ENCODE measurements at places on chromosomes 5 and 9. TPM values are rescaled to one million over a fixed set of nuclear protein-coding genes. Genes with fewer than 3 reads are reported as not detected.
A peak's percentile ranks its signal among the peaks of the same experiment; 100 is the strongest.

- H3K27ac ChIP-seq, result no peak overlapping the region
- no peaks in the 10 kb centered on the region for H3K27me3 ChIP-seq
- no peaks in the 10 kb centered on the region for H3K4me1 ChIP-seq
- H3K4me3 ChIP-seq, result no peak overlapping the region
- DNase-seq, result no peak
- H3K36me3 ChIP-seq, result no peaks in the 10 kb centered on the region
Observed at GRCh38 chr5:27124590-27124989, 86.2 kb upstream of the CDH9 start.

DNA sequence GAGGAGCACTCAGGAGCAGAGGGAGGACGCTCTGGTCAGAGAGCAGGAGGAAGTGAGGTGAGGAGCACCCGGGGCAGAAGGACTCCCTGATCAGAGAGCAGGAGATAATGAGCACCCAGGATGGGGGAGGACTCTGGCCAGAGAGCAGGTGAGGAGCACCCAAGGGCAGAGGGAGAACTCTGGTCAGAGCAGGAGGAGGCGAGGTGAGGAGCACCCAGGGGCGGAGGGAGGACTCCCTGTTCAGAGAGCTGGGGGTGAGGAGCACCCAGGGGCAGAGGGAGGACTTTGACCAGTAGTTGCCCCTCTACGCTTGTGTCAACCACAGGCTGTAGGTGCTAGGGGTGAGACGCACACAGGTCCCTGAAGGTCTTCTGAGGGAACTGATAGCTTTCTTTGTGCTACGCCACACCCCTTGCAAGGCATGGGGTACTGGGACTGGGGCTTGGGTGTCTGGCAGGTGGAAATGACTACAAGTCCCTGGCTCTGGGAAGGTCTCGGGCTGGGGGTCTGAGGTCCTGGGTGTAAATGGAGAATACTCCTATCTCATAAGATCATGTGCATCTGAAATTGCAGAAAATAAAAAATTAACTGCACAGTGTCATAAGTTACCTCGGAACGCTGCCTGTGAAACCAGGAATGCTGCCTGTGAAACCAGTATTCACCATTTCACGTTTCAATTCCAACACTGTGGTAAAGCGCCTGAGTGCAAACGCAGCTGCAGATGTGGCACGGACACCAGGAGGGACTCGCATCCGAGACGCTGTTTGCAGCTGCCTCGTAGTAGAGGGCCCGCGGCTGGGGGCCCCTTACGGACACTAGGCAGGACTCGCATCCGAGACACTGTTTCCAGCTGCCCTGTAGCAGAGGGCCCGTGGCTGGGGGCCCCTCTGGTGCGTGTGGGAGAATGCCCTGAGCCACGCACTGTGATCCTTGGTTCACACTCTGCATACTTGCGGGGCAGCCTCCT lies 27.0 kb upstream of the SLC6A3 start:
- H3K36me3 ChIP-seq, result no peaks in the 10 kb centered on the region
- H3K27me3 ChIP-seq, result no peaks in the 10 kb centered on the region
- H3K27ac ChIP-seq, result no peak overlapping the region
- no peaks in the 10 kb centered on the region for H3K4me1 ChIP-seq
- DNase-seq, result no peak

DNA sequence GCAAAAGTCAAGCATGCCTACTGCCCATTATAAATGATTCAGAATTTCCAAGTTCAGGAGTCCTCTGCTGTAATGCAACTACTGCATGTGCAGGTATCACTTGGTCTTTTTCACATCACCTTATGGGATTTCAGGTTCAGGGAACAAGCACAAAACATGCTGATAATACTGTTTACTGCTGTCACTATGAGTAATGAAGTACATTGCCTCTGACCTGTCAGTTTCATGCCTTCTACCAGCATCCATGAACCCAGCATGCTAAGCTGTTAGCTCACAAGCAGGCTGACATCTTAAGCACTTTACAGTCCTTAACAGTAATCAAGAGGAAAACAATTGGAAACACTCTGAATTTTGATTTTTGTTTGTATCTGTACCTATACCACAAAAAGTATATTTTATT lies 743.8 kb downstream of the CDH12 start:
- no peak overlapping the region for H3K4me3 ChIP-seq
- no peak for DNase-seq
- H3K27ac ChIP-seq, result no peak overlapping the region
- no peaks in the 10 kb centered on the region for H3K36me3 ChIP-seq
- H3K27me3 ChIP-seq, result no peaks in the 10 kb centered on the region
- H3K4me1 ChIP-seq, result no peaks in the 10 kb centered on the region

DNA sequence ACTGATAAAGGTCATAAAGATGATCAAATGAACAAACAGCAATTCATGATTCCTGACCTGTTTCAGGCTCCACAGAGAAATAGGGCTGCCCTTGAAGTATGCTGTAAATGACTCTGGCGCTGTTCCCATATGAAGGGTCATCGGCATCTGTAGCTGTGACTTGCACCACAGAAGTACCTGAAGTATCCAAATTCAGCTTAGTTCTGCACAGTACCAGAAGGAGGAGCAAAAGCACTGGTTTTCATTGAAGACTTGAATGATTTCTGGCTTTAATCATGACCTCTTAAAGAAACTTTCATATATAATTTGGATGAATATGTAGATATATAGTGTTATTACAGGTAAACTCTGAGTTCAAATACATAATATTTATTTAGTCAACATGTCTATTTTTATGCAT lies 109.1 kb downstream of the CDH10 start:
- H3K36me3 ChIP-seq, result no peaks in the 10 kb centered on the region
- no peak for DNase-seq
- H3K4me1 ChIP-seq, result no peaks in the 10 kb centered on the region
- no peaks in the 10 kb centered on the region for H3K27me3 ChIP-seq

GRCh38 chr5:116518423-116518822 lies 56.2 kb downstream of the SEMA6A start:
- no peaks in the 10 kb centered on the region for H3K4me1 ChIP-seq
- no peak for DNase-seq
- no peak overlapping the region for H3K4me3 ChIP-seq

DNA sequence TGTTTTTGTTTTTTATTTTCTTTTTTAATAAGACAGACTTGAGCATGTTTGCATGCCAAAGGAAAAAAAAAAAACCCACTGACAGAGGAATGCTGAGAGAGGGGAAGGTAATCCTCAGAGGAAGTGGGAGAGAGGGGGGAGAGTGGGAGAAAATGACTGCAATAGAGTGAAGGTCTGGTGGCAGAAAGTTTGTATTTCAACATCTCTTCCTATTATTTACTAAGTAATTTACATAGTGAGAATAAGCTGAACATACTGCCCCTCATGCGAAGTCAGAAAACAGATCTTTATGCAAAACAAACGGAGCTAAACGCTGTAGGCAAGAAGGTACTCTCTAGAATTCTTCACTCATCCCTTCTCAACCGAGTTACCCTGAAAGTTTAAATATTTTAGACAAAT lies 45.0 kb downstream of the ELL2 start:
- H3K27me3 ChIP-seq, result no peaks in the 10 kb centered on the region
- H3K36me3 ChIP-seq, result no peaks in the 10 kb centered on the region
- no peak overlapping the region for H3K27ac ChIP-seq
- H3K4me3 ChIP-seq, result no peak overlapping the region
- no peaks in the 10 kb centered on the region for H3K4me1 ChIP-seq
- DNase-seq, result no peak

GRCh38 chr5:123451047-123451446 lies 27.8 kb upstream of the CEP120 start:
- no peak for DNase-seq
- no peak overlapping the region for H3K4me3 ChIP-seq
- H3K4me1 ChIP-seq, result no peaks in the 10 kb centered on the region
- H3K27ac ChIP-seq, result no peak overlapping the region

- H3K36me3 ChIP-seq, result no peaks in the 10 kb centered on the region
- H3K4me1 ChIP-seq, result no peaks in the 10 kb centered on the region
- H3K4me3 ChIP-seq, result no peak overlapping the region
- H3K27me3 ChIP-seq, result no peaks in the 10 kb centered on the region
Observed at GRCh38 chr9:23542438-23542837, 283.6 kb downstream of the ELAVL2 start.

- no peaks in the 10 kb centered on the region for H3K27me3 ChIP-seq
- DNase-seq, result no peak
Observed at GRCh38 chr9:78860801-78861475, 564.0 kb downstream of the PSAT1 start.

DNA sequence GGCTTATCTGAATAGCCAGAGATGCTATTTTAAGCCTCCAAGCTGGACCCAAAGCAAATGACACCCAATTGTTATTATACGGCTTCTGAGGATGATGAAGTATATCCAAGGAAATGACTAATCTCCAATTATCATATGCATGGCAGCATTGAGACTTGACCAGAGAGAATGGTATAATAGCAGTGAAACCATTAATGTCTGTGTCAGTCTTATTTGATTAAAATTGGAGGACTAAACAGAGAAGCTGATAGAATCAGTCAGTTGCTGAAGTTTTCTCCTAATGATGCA lies 200.5 kb downstream of the EFNA5 start:
- no peak overlapping the region for H3K4me3 ChIP-seq
- H3K27ac ChIP-seq, result no peak overlapping the region
- no peaks in the 10 kb centered on the region for H3K36me3 ChIP-seq

GRCh38 chr5:92652756-92653155 lies 928.3 kb downstream of the NR2F1-AS1 start:
- H3K27ac ChIP-seq, result no peak overlapping the region
- H3K27me3 ChIP-seq, result no peaks in the 10 kb centered on the region
- no peak overlapping the region for H3K4me3 ChIP-seq
- H3K4me1 ChIP-seq, result no peaks in the 10 kb centered on the region

DNA sequence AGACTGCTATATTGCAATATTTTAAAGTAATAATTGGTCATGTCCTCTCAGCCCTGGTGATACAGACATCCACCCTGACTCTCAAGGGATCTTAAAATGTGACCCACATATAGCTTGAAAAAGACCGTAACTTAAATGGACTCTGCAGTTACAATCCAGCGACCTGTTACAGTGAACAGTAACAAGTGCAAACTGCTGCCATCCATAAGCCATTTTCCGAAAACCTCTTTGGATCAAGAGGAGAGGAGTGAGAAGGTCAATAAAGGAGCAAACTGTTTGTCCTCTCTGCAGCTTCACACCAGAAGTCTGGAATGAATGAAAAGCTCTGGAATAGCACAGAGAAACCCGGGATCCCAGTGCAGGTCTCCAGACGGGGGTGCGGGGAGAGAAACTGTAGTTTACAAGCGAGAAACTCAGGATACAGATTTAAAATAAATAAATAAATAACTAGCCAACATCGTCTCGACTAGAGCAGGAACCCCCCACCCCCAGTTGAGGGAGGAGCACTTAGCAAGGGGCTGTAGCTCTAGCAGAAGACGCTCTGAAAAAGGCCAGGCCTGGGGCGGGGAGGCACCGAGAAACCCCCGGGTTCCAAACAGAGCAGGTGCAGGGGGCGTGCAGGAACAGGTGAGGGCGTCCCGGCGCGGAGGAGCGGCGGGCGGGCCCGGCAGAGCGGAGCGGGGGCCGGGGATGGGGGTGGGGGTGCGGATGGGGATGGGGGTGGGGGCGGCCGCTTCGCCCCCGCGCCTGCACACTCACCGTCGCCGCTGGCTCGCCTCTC lies 572 bp downstream of the ZDHHC21 start:
- H3K27me3 ChIP-seq, result no peaks in the 10 kb centered on the region
- peaks cover 21% of the 10 kb centered on the region for H3K36me3 ChIP-seq
- DNase-seq, result peak; percentile 62

- no peak overlapping the region for H3K27ac ChIP-seq
- no peak overlapping the region for H3K4me3 ChIP-seq
- H3K4me1 ChIP-seq, result no peaks in the 10 kb centered on the region
- H3K27me3 ChIP-seq, result no peaks in the 10 kb centered on the region
- no peak for DNase-seq
- no peaks in the 10 kb centered on the region for H3K36me3 ChIP-seq
Observed at GRCh38 chr5:82885627-82886389, 191.4 kb downstream of the TMEM167A start.

DNA sequence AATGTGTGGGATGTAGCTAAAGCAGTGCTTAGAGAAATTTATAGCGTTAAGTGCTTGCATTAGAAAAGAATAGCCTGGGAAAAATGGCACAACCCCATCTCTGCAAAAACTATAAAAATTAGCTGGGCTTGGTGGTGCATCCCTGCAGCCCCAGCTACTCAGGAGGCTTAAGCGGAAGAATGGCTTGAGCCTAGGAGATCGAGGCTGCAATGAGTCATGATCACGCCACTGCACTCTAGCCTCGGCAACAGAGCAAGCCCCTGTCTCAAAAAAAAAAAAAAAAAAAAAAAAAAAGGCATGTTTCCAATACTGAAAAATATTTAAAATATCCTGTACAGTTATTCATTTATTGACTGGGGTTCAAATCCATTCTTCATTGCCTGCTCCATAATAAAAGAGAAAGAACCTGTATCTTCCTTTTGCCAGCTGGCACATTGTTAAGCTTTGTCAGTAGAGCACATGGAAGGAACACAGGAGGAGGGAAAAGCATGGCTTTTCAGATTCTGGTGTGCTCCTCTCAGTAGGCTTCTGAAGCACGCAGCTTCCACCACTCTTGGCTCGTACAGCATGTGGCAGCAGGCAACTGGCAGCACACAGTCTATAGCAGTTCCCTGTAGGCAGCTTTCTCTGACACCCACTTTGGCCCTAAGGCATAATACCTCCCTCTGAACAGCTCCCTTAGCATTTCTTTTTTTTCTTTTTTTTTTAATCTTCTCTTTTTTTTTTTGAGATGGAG lies 73.5 kb downstream of the TRIM36 start:
- H3K4me1 ChIP-seq, result no peaks in the 10 kb centered on the region
- no peak overlapping the region for H3K4me3 ChIP-seq
- H3K36me3 ChIP-seq, result no peaks in the 10 kb centered on the region
- DNase-seq, result no peak
- no peak overlapping the region for H3K27ac ChIP-seq

GRCh38 chr5:65861830-65862241 lies 64.5 kb upstream of the ERBIN start:
- H3K27ac ChIP-seq, result no peak overlapping the region
- H3K4me3 ChIP-seq, result no peak overlapping the region
- no peak for DNase-seq
- no peaks in the 10 kb centered on the region for H3K27me3 ChIP-seq

DNA sequence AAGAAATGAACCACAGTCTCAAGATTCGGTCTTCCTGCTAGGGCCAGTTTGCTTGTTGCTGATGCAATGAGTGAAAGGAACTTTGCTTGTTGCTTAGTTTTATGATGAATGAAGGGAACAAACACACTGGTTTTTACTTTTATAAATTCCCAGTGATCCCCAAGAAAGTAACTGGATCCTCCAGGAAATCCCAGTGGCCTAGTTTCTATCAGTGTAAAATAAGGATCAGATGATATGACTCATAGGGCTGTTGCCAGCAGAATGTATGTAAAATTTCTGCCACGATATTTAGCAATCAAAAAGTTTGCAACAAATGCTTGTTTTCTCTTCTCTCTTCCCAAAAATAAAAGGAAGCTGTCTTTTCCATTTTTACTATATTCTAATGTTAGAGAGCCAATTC lies 160.1 kb upstream of the CDKN2B start:
- no peak overlapping the region for H3K4me3 ChIP-seq
- H3K4me1 ChIP-seq, result no peaks in the 10 kb centered on the region
- DNase-seq, result no peak
- H3K27me3 ChIP-seq, result no peaks in the 10 kb centered on the region
- H3K36me3 ChIP-seq, result no peaks in the 10 kb centered on the region

The CSF1R gene
- total RNA-seq, result 2.1 TPM

The AQP7 gene
- total RNA-seq, result 66.2 TPM

The ITGA2 gene
- 21.2 TPM for total RNA-seq

The PRRT1B gene
- not detected for total RNA-seq
